Stimulated activated CD4-positive, alpha-beta T cell treated with anti-CD3 and anti-CD28 coated beads, Interleukin-1b, Interleukin-23, amount 100 ng/mL, for 48 hours (primary cell): ENCODE measurements at places on chromosomes 5 and 9.

- DNase-seq = peak; percentile 27
These were observed at the start of gene CERCAM for GRCh38 chr9:128420651-128421481. TSS of gene CERCAM (plus strand) at chr9:128420857. CDS start at chr9:128420878, 21 bp downstream.

- no peak for DNase-seq
These were observed 284.1 kb upstream of the PDE4D start for GRCh38 chr5:60177596-60177995.

DNA sequence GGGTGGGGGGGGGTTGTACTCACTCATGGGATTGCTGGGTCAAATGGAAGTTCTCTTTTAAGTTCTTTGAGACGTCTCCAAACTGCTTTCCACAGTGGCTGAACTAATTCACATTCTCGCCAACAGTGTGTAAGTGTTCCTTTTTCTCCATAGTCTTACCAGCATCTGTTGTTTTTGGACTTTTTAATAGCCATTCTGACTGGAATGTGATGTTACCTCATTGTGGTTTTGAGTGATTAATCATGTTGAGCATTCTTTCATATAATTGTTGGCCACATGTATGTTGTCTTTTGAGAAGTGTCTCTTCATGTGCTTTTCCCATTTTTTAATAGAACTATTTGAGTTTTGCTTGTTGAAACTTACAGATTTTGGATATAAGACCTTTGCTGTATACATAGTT is 94.9 kb upstream of the PLPPR1 start:
- no peak for DNase-seq

DNA sequence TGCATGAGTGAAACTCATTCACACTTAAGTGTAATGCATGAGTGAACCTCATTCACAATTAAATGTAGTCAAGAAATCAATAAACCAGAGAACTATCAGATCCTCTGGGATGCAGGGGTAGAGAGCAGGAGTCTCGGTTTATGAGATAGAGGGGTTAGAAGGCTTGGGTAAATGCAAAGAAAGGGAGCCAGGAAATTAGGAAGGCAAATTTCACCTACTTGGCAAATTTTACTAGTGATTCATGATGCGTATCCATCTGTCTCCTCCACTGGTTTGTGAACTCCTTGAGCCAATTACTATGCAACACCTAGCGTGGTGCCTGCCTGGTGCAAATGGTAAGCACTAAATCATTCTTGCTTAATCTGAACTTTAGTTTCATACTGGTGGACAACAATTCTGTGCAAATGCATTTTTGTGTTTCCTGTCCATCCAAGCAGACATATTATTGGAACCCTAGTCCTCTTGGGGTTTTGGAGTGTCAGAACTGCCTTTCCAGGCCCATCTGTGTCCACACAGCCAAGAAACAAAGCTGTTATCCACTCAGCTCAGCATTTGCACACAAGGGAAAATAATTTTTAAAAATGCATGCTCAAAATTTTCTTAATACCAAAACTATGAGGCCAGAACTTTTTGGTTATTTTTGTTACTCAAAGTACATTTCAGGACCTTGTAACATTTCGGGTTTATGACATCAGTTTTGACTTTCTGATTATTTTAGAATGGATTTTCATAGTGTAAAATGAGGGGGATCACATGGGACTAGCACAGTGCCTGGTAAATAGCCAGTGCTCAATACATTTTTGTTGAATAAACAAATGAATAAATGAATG is 5.2 kb downstream of the HAPLN1 start:
- no peak for DNase-seq

DNA sequence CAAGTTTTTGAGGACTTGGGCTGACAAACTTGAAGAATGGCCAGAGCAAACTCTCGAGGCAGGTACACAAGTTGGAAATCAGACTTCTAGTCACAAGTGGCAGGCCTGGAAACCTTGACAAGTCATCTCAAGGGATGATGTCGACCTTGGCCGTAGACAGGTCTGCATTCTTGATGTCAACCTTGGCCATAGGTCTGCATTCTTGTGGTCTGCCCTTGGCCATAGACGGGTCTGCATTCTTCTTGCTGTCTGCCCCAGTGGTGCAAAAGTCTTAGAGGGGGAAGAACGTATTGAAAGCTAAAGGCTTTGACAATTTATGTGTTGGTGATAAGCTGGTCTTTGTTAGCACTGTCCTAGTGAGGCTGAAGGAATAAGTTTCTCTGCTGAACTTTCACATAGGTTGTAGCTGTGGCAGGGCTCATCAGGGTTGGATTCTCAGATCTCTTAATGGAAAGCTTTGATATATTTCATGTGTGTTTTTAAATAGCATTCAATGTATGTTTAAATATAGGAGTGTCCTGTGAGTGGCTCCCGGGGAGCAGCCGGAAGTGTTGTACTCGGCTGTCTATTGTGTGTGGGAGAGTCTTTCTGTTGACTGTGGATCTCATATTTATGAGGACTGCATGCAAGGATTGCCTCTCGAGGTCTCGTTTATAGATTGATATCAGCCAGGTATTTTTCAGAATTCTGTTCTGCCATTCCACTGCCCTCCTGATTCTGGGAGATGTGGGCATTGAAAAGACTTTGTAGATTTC is 27.0 kb downstream of the SUB1 start:
- DNase-seq = no peak

DNA sequence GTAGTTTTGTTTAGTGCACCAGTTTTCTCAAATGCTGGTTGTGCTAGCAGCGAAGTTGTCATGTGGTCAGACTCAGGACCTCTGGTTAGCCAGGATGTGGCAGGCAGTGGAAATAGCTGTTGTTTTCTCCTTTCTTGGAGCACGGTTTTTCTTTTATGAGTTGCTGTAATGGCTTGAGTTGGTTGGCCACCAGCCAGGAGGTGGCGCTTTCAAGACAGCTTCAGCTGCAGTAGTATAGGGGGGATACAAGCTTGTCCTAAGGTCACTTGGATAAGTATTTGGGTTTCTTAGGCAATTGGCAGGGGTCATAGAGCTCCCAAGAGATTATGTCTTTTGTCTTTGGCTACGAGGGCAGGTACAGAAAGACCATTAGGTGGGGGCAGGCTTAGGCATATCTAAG is 274.2 kb upstream of the TARS1 start:
- no peak for DNase-seq

- DNase-seq = no peak
These were observed 194.8 kb downstream of the CRB2 start for GRCh38 chr9:123550797-123551196.

- DNase-seq = no peak
These were observed 123.3 kb upstream of the ERCC6L2 start for GRCh38 chr9:95752129-95752731.

DNA sequence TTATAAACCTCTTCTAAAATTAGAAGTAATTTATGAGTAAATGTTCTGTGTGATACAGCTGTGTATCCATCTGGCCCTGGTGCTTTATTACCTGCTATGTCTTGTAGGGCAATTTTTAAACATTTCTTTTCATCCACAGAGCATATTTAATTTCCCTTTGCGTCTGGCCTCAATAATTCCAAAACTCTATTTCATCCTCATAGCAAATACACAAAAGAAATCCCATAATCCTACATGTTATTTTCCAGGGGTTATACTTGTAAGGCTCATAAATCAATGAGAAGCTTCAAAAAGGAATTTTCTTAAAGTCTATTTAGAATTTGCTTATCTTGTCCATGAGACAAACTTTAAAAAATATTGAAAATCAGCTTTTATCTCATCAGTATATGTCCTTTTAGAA is 167.0 kb downstream of the TTC39B start:
- DNase-seq = no peak

DNA sequence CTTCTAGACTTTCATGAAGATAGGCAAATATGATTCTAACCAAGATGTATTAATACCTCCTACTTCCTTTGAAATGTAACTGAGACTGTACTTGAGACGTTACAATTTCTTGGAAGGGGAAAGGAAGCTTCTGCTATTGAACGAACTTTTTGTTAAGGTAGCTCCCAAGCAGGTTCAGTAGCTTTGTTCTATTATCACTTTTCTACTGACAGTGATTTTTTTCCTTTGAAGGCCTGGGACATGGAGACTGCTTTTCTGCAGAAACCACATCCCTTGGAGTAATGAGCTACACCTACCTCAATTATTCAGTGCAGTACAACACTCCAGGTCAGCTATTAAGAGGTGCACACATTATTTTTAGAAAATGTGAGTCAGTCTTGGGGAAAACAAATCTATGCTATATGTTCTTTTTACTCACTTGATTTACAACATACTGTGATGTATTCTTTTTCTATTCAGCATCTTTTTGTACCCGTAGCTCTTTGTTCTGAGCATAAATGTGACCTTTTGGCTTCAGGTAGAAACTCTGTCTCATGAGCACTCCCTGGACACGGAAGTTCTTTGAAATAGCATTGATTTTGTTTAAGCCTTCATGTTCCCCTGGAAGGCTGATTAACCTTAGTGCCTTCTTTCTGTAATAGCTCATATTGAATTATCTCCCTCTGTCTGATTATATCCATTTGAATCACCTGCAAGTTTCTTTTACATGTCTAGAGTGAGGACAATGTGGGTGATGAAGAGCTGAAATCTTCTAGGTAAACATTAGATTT is 56.5 kb upstream of the CDKN2B start:
- DNase-seq = no peak

DNA sequence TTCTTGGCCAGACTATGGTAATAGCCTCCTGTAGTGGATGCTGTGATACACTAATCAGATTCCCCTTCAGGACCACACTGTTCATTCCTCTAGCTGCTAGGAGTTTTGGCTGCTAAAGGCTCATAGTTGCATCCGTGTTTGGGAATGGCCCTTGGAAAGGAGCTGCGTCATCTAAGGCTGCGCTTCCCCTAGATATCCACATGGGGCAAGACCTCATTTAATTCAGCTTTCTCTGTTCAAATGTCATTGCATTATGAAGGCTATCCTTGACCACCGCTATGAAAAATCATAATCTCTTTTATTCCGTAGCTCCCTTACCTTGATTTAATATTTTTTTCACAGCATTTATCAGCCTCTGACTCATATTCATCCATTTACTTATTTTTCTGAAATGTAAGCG is 258.3 kb upstream of the NR4A3 start:
- no peak for DNase-seq

- no peak for DNase-seq
These were observed 136.9 kb upstream of the PRR16 start for GRCh38 chr5:120327180-120327579.

- no peak for DNase-seq
These were observed 69.8 kb downstream of the RPS6 start for GRCh38 chr9:19310246-19310645.

DNA sequence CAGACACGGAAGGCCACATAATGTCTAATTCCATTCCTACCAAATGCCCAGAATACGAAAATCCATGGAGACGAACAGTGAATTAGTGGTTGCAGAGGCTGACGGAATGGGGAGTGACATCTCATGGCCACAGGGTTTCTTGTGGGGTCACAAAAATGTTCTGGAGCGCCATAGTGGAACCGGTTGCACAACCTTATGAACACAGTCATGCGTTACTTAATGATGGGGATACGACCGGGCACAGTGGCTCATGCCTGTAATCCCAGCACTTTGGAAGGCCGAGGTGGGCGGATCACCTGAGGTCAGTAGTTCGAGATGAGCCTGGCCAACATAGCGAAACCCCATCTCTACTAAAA is 26.0 kb upstream of the TTLL11 start:
- DNase-seq = no peak

DNA sequence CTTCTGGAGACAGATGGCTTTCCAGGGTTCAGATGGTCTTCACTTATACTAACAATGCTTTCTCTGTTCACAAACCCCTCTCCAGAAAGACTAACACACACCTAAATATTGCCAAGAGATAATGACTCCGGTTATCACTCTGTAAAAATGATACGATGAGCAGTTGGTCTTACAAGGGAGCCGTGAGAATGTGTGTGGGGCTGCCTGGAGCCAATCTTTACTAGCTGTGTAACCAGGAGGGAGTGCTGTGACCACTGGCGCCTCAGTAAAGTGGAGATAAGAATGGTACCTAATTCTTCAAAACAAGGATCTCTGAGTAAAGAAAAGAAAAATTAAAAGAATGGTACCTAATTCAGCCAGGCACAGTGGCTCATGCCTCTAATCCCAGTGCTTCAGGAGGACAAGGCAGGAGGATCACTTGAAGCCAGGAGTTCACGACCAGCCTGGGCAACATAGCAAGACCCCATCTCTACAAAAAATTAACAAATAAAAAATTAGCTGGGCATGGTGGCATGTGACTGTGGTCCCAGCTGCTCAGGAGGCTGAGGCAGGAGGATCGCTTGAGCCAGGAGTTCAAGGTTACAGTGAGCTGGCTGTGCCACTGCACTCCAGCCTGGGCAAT is 39.9 kb upstream of the IL17B start:
- no peak for DNase-seq

GRCh38 chr9:20028849-20029231 is 240.0 kb upstream of the SLC24A2 start:
- DNase-seq = no peak

GRCh38 chr5:29897916-29898315 is 1295.6 kb upstream of the CDH6 start:
- no peak for DNase-seq

GRCh38 chr9:101247297-101247696 is 137.5 kb downstream of the BAAT start:
- DNase-seq = no peak

DNA sequence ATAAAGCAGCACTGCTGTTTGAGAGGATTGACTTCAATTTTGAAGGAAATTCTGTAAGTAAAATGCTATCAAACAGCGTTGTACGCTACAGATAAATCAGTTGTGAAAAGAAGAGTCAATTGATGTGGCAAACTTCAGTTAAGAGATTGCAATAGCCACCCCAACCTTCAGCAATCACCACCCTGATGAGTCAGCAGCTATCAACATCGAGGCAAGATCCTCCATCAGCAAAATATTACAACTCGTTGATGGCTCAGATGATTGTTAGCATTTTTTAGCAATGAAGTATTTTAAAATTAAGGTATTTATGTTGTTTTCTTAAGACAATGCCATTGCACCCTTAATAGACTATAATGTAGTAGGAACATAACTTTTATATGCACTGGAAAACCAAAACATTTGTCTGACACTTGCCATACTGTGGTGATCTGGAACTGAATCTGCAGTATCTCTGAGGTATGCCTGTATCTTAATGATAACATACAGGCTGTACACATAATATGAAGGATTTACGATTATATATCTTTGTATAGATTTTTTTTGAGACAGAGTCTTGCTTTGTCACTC is 47.5 kb downstream of the VPS13A start:
- DNase-seq = no peak

GRCh38 chr9:116701940-116702642 is 15.0 kb downstream of the TRIM32 start:
- DNase-seq = no peak

- DNase-seq = no peak
These were observed 233.7 kb downstream of the GLIS3 start for GRCh38 chr9:4066120-4066519.

GRCh38 chr9:84230355-84231145 is 110.0 kb downstream of the SLC28A3 start:
- DNase-seq = no peak
